NCI-H2107 (cell line): ENCODE measurements at places on chromosomes 6 and 20.

DNA sequence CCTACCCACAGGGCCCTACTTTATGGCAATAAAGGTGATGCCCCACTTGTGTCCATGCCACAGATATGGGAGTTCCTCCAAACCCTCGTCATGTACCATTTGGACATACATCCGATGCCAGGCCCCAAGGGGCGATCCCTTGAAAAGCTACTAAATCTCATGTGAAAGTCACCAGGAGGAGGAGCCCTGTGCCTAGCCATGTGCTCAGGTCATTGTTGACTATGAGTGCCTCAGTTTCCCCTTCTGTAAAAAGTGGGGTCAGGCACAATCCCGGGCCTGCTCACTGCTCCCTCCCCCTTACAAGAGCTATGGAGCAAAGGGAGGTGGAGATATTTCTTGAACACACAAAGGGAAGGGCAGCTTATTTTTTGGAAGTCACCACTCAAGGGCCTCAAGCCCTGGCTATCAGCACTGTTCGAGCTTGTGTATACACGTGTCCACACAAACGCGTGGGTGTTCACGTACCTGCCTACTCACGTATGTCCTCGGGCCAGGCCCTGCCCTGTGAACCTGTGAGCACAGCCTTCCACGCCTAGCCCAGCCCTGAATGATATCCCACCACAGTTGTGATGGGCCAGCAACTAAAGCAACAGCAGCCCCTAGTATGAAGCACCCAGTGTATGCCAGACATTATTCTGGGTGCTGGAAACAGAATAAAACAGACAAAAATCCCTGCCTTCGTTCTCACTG is 1.9 kb downstream of the ACTL10 start:
- no peak for DNase-seq

- no peak for DNase-seq
These were observed 9.7 kb upstream of the ATXN1 start for GRCh38 chr6:16770701-16771569.

DNA sequence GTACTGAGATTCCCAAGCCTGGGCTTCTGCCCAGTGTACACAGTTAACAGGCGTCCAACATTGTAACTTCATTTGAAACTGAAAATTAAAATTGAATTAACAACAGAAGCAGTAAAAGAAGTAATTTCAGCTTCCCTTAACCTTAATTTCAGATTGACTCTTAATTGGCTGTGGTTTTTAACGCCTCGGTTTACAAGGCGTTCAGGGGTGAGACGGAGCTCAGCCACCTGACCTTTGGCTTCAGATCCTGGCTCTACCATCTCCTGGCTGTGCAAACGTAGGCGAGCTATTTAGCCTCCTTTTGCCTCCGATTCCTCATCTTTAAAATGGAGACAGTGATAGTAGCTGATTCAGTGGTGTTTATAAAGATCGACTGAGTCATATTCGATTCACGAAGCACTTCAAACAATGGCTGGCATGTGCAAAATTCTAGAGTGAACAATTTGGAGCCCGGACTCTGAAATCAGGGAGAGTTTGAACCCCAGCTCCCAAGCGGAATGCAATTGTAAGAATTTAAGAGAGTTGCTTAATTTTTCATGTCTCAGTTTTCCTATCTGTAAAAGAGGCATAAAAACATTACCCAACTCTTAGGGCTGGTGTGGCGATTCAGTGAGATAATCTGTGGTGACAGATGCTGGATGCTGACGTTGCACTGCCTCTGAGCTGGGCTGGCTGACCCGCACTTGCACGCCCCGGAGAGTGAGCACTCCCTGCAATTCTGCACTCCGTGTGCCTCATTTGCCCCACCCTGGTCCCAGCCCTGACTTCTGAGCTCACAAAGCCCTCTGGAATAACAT is 23.5 kb upstream of the OCSTAMP start:
- DNase-seq, result no peak

- DNase-seq, result no peak
These were observed 5.7 kb downstream of the TMEM151B start for GRCh38 chr6:44275749-44276648.

- DNase-seq, result no peak
These were observed 7.7 kb upstream of the TTLL2 start for GRCh38 chr6:167317172-167317571.

GRCh38 chr6:111842891-111843290 is 30.4 kb downstream of the FYN start:
- no peak for DNase-seq

DNA sequence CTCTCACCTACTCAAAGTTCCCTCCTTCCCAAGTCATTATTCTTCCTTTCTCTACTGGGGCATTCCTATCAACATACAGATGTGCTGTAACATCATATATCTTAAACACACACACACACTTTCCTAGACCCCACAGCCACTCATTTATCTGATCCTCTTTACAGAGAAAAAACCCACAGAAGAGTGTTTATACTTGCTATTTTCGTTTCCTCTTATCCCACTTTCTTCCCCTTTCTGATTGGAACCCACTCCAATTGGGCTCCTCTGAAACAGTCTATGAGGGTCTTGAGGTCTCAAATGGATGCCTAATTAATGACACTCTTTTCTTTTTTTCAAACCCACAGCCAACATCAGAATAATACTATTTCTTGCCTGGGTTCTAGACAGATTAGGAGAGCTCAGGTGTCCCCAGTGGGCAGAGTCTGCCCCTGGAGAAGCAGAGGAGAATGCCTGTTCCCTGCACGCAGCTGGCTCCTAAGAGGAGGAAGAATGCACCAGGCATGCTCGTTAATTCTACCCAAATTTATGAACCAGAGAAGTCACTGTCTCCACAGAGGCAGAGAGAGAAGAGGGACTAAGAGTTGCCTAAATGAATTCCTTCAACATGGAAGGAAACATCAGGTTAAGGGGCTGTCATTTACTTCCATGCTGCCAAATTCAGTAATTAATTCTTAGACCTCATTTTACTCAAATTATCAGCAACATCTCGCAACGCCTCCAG is 65.9 kb downstream of the CRYBG1 start:
- DNase-seq, result no peak

- no peak for DNase-seq
These were observed 51.3 kb downstream of the RNASET2 start for GRCh38 chr6:166905013-166905412.

DNA sequence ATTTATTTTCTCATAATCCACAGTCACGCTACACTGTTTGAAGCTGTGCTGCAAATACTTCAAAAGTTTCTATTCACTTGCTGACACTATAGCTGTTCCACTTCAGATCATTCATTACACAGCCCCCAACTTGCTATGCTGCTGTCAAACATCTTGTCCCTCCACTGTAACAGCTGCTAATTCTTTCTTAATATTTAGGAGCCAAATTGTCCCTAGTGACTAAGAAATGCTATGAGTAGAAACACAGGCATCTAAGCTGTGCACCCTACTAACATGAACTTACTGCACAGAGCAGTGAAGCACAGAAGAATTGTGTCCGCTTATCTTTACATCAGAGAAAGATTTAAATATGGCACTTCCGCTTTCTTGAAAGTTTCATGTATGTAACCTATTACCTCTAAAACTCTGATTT is 91.3 kb downstream of the PDE10A start:
- DNase-seq, result no peak

GRCh38 chr6:130034378-130035146 is 16.2 kb downstream of the L3MBTL3 start:
- DNase-seq, result no peak

DNA sequence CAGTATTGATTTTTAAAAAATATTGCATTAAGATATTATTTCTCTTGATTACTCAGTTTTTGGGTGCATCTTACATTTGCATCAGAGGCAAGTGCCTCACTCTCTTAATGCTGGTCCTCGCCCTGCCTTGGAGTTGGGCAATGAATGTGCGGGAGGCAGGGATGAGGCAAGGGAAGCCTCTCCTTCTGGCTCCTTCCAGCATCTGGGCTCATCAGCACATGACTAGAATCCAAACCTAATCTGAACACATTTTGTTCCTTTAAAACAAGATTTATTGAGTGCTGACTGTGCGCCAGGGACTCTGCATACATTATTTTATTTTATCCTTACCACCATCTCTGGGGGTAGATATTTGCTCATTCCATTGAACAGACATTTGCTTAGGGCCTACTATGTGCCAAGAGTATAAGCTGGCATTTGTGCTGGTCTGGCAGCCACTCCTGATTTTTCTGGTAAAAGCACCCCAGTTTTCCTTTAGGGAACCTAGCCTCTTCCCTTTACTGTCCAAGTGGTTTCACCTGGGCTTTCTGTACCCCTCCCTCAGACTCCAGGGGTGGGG is 71.9 kb upstream of the ZNFX1 start:
- DNase-seq, result no peak

- DNase-seq, result no peak
These were observed 5.1 kb downstream of the UBE2V1 start for GRCh38 chr20:50107796-50108331.

- DNase-seq, result no peak
These were observed 9.6 kb downstream of the KLHL32 start for GRCh38 chr6:96934087-96934486.

DNA sequence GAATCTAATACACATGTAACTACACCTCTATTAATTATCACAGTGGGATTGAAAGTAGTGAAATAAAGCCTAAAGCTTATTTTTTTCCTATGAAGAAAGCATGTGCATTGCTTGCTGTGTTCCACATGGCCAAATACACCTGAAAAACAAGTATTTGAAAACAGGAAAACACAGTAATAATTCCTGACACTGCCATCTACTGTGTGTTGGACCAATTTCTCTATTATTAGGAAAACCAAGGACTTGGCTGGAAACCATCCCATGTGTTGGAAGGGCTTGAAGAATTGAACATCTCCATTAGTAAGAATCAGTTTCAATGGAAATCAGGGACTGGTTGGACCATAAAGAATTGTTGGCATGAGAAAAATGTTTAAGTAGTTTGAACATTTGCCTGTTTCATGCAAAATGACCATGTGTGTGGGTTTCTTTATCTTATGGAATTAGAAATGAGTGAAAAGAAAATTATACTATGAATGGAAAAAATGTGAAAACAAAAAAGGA is 124.1 kb downstream of the PHF3 start:
- DNase-seq, result no peak
